ENCODE measurements at places on chromosomes 12 and 14. TPM values are rescaled to one million over a fixed set of nuclear protein-coding genes. Genes with fewer than 3 reads are reported as not detected.

The FAM181A gene
- 3.0 TPM for total RNA-seq

The C12orf42 gene
- 2.3 TPM for total RNA-seq

The SERPINA5 gene
- 0.16 TPM for total RNA-seq

The GPR137C gene
- 27.8 TPM for total RNA-seq

The NAV3 gene
- total RNA-seq = 313 TPM

The CNIH1 gene
- total RNA-seq = 39.3 TPM

The CCDC38 gene
- total RNA-seq = 0.16 TPM

The TTLL5 gene
- 36.7 TPM for total RNA-seq

The INF2 gene
- 8.4 TPM for total RNA-seq

The LRRC10 gene
- total RNA-seq = not detected

The HSPB8 gene
- 4.2 TPM for total RNA-seq

The KRT77 gene
- not detected for total RNA-seq

The SOAT2 gene
- not detected for total RNA-seq

The SMIM41 gene
- total RNA-seq = not detected

The KRT2 gene
- not detected for total RNA-seq

The NKX2-1 gene
- 0.31 TPM for total RNA-seq

The HOXC12 gene
- not detected for total RNA-seq

The C3AR1 gene
- 3.1 TPM for total RNA-seq

The VRTN gene
- not detected for total RNA-seq

The RPS6KA5 gene
- 11.2 TPM for total RNA-seq

The ENO2 gene
- 137 TPM for total RNA-seq

The NTN4 gene
- 44.3 TPM for total RNA-seq

The AQP2 gene
- not detected for total RNA-seq

The CHD8 gene
- total RNA-seq = 54.1 TPM

The DNAI7 gene
- 3.4 TPM for total RNA-seq

The TSPAN11 gene
- total RNA-seq = 4.8 TPM

The SAMD4A gene
- total RNA-seq = 17.3 TPM

The KLRF1 gene
- total RNA-seq = 0.47 TPM

The CDCA4 gene
- 11.1 TPM for total RNA-seq

The CLEC2A gene
- total RNA-seq = not detected

The CDK17 gene
- 107 TPM for total RNA-seq

The RPGRIP1 gene
- 0.16 TPM for total RNA-seq

The TPH2 gene
- total RNA-seq = not detected

The CEP128 gene
- total RNA-seq = 38.2 TPM

The KRT75 gene
- total RNA-seq = not detected

The IFI27L1 gene
- 5.0 TPM for total RNA-seq

The PPP1R1A gene
- 6.7 TPM for total RNA-seq

The TULP3 gene
- 9.7 TPM for total RNA-seq

The CLEC4A gene
- 0.31 TPM for total RNA-seq

The APOF gene
- total RNA-seq = not detected

The ANO2 gene
- 3.6 TPM for total RNA-seq

The LBHD2 gene
- not detected for total RNA-seq

The MIPOL1 gene
- total RNA-seq = 29.9 TPM

The SDSL gene
- 1.6 TPM for total RNA-seq

The SERPINA6 gene
- not detected for total RNA-seq

The CCNT1 gene
- total RNA-seq = 44.0 TPM

The ACSM4 gene
- total RNA-seq = not detected

The ENDOU gene
- not detected for total RNA-seq

The DLK1 gene
- 0.31 TPM for total RNA-seq

The IQSEC3 gene
- total RNA-seq = 4.5 TPM

The OVCH1 gene
- total RNA-seq = 1.2 TPM

The PTHLH gene
- total RNA-seq = not detected

The RESF1 gene
- total RNA-seq = 61.0 TPM

The ATN1 gene
- total RNA-seq = 9.2 TPM

Measured in occipital lobe (tissue), 3 donors.